Epithelial cell of prostate (primary cell): ENCODE measurements at places on chromosomes 2 and 18.

DNA sequence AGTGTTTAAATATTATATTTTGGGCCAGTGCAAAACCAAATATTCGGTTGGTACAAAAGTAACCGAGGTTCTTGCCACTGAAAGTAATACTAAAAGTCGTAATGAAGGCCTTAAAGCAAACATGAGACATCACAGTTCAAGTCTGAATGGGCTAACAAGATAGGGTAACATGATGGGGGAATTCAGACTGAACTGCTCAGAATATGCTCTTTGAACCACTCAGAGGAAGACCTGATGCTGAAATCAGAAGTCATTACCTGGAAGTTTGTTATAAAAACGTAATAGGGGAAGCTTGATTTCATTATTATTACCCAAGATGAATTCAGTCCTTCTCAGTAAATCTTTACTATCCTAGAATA lies 26.6 kb downstream of the CDKL4 start:
- DNase-seq, result no peak

GRCh38 chr2:130822766-130823165 lies 13.9 kb upstream of the ARHGEF4 start:
- DNase-seq, result no peak

DNA sequence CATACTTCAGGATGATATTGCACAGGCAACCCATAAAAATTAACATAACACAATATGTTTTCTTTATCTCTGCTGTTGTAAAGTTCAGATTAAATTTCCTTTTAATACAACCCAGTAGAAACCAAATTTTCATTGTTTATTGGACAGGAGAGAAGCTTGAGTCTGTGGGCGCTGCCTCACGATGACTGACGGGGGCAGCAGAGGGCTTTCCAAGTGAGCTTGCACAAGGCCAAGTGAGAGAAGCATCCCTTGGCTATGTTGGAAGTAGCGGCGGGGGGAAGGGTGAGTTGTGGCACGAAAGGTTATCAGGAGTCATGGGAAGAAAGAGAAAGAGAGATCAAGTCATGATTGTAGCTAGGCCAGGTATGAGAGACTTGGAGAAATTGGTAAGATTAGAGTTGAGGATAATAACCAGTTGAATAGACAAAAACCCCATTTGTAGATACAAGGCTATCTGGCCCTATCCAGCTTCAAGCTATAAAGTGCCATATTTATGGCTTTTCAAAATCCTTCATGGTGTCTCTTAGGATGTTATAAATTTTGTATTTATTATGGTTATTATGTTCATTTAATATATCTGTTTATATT lies 413.7 kb upstream of the FAM98A start:
- peak; percentile 14 for DNase-seq

- no peak for DNase-seq
Measured at GRCh38 chr2:192159208-192159607, 35.5 kb downstream of the TMEFF2 start.

- DNase-seq, result no peak
Measured at GRCh38 chr2:66805016-66805865, 370.3 kb downstream of the MEIS1 start.

DNA sequence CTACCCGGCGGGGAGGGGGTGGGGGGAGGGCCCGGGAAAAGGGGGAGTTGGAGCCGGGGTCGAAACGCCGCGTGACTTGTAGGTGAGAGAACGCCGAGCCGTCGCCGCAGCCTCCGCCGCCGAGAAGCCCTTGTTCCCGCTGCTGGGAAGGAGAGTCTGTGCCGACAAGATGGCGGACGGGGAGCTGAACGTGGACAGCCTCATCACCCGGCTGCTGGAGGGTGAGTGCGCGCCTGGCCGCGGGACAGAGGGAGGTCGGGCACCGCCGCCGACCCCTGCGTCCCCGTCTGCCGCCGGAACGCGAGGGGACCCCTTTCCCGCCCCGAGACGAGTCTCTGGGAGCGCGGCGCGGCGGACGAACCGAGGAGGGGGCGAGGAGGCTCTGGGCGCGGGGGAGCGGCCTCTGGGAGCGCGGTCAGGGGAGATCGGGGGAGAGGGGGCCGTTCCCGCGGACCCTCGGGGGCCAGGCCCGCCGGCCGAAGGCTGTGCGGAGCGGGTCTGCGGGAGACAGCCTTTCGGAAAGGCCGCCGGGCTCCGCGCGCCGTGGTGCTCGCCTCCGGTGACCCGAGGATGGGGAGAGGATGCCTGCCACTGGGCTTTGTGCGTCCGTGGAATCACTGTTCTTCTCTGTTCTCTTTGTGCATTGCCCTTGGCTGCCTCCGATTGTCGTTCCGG lies 463 bp downstream of the PPP1CB start:
- DNase-seq, result no peak

- peak; percentile 71 for DNase-seq
Measured at GRCh38 chr18:58117786-58118403, 73.9 kb downstream of the NEDD4L start.

DNA sequence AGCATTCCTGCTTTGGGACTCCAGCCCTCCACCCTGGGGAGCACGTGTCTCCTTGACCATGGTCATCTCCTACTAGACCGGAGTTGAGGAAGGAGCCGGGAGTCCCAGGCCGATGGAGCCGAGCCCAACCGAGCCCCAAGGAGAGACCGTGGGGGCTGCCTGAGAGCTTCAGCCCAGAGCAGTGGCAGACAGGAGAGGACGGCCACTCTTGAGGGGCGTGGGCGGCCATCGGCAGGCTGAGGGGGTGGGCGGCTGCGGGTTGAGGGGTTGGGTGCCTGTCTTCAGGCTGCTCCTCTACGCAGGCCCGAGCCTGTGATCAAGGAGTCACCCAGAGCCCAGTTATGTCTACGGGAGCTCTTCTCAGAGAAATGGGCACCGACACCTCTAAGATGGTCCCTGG lies 158.7 kb downstream of the PXDN start:
- DNase-seq, result no peak

- DNase-seq, result no peak
Measured at GRCh38 chr18:35190948-35191697, 49.7 kb upstream of the ZNF397 start.

DNA sequence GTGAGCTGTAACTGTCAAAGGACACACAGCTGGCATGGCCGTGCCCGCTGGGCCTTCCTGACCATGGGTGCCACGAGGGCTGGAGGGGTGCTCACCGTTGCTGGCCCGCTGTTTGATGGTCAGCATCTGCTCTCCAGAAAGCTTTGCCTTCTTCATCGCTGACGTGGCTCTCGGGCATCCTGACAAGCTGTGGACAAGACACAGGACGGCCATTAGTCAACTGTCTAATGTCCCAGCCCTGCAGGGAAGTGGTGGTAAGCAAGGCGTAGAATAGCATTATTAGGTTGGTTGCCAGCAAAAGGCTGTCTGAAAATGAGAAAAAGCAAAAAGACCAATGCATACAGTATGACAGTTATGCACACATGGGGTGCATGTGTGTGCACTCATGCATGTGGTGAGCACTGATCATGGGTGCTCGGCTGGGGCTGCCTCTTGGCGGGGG lies 64.7 kb upstream of the PXDN start:
- no peak for DNase-seq

DNA sequence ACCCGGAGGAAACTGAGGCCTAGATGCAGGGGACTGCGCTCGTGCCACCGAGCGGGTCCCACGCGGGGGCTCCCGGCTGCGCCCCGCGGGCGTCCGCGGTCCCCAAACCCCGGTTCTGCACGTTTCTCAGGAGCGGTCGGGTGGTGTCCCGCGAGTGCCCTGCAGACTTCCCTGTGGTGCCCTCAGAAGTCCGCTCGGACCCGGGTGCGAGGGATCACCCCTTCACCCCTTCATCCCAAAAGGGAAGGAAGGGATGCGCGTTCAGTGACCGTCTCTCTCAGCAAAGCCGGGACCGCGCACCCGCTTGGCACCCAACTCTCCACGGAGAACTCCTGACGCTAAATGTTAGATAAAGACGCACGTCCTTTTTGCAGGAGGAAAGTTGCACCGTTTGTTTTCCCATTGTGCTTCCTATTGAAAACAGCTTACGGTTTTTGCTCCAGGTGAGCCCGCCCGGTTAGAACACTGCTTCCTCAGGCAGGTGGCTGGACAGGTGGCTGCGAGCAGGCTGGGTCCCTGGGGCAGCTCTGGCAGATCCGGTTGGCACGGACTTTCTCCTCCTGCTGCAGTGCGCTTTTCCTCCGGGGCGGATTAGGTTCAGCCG lies 779 bp downstream of the DGKD start:
- DNase-seq, result no peak

GRCh38 chr2:63792530-63792929 lies 49.2 kb upstream of the UGP2 start:
- DNase-seq, result peak; percentile 51

GRCh38 chr2:154280543-154280942 lies 408.8 kb downstream of the GALNT13 start:
- no peak for DNase-seq

GRCh38 chr18:49935215-49935614 lies 121.9 kb upstream of the ACAA2 start:
- DNase-seq, result no peak

- no peak for DNase-seq
Measured at GRCh38 chr18:71939483-71939882, 604.7 kb downstream of the CBLN2 start.

GRCh38 chr2:52345676-52346075 lies 1313.7 kb upstream of the NRXN1 start:
- no peak for DNase-seq

DNA sequence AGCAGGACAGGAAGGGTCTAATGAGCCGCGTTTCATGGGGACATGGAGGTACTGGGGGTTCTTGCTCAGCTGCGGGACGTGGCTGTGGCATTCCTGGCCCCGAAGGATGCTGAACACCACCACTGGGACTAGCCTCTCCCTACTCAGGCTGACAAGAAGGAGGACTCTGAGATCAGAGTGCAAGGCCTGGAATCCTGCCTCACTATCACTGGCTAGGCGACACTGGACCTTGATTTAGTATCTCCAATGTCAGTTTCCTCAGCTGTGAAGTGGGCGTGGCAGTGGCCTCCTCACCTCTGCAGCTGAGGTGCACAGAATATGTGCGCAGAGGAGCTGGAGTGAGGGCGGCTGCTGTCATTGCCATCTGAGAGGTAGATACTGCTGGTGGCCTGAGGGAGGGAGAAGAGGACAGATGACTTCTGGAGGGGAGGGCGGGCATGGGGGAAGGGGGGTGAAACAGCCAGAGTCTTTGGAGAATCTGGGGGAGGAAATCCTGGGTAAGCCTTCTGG lies 157.8 kb upstream of the CAPN13 start:
- DNase-seq, result no peak

DNA sequence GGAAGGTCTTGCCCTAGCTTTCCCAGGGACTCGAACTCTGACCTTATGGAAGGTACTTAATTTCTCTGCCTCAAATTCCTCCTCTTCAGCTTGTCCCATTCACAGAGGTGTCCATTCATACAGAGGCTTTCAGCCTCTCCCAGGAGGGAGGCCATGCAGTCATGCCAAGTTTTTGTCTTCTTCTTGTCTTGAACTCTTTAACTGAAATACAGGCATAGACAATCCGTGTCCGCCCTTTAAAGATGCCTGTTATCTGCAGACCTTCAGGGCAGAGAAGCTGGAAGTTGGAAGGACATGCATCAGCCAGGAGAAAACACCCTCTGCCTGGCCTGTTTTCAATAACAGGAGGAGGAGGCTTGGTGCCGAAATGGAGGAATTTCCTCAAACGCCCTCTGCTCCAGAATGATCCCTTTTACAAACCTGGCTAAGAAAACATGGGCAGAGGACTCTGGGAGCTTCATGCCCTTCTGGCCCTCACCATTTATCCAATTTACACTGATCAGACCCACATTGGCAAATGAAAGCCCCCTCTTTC lies 308.3 kb downstream of the MYCN start:
- no peak for DNase-seq

GRCh38 chr2:117523267-117523666 lies 291.2 kb upstream of the DDX18 start:
- DNase-seq, result peak; percentile 14

- no peak for DNase-seq
Measured at GRCh38 chr2:141929331-141930252, 201.2 kb downstream of the LRP1B start.

DNA sequence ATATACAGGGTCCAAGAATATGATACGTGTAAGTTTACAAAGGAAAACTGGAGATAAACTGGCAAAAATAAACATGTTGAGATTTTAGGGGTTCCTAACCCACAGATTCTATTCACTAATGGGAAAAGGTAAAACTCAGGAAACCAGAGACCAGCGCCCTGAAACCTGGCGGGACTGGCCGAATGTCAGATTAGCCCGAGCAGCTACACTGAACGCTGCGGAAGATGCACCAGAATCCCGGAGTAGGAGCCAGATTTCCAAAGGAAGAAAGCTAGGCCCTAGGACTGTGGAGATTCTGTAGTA lies 679 bp upstream of the WDR75 start:
- DNase-seq, result no peak

DNA sequence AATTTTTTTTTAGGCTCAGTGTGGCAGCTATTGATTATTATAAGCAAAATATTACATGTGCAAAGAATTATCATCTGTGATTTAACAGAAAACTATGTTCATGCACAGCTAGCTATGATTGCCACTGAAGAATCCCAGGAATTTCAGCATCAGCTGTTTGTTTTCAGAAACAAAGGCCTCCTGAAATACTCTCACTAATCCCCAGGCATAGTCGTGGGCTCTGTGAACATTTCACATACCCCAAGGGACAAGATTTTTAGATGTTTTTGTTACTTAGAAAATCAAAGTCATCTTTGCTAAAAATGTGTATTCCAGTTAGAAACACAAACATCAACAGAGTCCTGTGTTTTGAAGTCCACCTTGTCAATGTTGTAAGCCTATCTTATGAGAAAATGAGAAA lies 156.1 kb downstream of the MYO1B start:
- no peak for DNase-seq

DNA sequence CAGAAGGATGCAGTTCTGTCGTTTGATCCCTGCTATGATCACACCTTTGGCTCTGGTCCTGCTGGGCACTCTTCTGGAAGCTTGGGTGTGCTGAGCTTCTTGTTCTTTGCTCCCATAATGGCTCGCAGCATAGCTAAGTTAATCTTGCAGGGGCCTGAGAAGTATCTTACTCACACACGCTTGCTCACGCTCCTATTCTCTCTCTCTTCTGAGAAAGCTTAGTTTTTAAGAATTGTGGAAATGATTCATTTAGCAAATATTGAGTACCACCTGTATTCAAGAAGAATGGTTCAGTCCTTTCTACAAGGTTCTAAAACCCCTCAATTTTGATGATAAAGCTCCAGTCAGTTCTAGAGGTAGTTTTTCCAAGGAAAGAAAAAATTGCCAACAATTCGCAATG lies 40.6 kb downstream of the XRCC5 start:
- DNase-seq, result no peak

DNA sequence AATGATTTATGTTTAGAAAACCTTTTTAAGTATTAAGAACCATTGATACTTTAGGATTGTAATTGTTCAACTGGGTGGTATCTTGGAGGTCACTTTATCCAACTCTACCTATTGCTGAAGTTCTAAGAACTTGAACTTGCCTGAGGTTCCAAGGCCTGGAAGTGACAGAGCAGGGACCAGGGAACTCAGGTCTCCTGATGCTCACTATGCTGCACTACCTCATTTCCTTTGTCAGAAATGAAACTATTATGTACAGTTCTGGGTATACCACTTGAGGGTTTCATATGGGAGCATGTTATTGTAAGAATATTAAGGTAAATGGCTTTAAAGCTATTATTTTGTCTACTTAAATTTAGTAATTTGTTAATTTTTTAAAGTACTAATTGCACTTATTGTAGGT lies 3.0 kb downstream of the MBD5 start:
- no peak for DNase-seq
